Stimulated activated CD4-positive, alpha-beta T cell treated with anti-CD3 and anti-CD28 coated beads, Interleukin-1b, Interleukin-23, amount 100 ng/mL, for 1 hour (primary cell): ENCODE measurements at places on chromosomes 1 and 21.

GRCh38 chr1:202694314-202694713 is 15.9 kb downstream of the SYT2 start:
- no peak for DNase-seq

- DNase-seq, result peak; percentile 21
Measured at GRCh38 chr1:110746644-110747259, 72.0 kb upstream of the KCNA3 start.

DNA sequence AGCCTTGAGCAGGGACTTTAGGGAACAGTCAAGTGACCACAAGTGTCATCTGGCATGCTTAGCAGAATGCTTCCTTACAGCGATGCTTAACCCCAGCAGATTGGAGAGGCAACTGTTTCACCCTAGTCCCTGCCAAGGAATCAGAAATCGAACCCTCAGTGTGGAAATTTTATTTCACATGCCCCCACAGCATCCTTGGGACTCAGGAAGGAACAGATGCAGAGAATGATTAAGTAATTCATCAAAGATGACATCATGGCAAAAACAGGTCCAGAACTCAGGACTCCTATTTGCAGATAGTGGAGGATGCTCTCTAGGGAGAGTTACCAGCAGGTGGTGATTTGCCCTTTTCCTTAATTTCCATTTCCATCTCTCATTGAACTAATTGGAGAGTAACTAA is 333.0 kb upstream of the KAZN start:
- no peak for DNase-seq

- DNase-seq, result no peak
Measured at GRCh38 chr1:49026230-49026811, 249.6 kb upstream of the BEND5 start.

- DNase-seq, result no peak
Measured at GRCh38 chr21:43733529-43734071, 14.7 kb downstream of the PDXK start.

DNA sequence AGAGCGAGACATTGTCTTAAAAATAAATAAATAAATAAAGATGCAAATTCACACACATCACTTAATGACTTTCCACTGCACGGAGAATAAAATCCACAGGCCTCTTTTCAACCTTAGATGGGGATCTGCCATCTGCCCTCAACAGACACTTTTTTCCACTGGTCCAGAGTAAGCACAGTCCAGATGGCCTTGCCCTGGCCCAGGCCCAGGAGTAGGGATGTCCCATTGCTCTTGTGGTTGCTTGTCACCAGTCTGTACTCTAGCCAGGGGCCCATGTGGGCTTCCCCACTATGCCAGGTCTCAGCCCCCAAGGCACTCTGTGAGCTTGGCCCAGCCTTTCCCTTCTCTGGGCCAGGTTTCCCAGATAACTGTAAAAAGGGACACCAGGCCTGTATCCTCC is 17.4 kb downstream of the PLOD1 start:
- DNase-seq, result no peak

DNA sequence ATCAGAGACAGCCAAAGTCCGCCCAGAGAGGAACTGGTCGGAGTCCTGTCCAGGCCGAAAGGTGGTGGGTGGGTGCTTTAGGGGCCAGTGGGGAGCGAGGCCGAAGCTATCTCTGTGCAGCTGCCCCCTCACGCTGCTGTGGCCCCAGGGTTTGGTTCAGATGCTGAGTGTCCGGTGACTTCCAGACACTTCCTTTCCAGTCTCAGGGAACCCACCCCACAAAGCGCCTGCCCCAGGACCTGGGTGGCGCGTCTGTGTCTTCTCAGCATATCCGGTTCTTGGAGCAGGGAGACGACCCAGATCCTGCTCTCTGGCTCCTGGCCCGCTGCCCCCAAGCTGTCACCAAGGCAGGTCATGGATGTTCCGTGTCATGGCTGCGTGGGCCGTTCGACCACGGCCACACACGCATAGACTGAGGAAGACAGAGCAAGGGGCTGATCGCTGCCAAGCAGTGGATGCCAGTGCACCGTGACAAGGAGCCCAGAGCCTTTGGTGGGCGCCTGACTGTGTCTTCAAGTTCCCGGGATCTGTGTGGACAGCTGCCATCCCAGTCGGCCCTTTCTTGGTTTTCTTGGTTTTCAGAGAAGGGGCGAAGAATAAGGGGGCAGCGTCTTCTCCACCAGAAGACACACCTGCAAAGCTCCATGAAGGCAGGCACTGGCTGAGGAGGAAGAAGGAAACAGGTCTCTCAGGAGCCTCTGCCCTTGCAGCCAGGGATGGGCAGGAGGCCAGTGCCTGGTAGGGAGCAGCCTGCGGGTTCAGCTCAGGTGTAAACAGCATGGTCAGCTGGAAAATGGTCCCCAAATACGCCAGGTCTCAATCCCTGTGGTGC is 22.9 kb upstream of the COL18A1 start:
- DNase-seq, result no peak

DNA sequence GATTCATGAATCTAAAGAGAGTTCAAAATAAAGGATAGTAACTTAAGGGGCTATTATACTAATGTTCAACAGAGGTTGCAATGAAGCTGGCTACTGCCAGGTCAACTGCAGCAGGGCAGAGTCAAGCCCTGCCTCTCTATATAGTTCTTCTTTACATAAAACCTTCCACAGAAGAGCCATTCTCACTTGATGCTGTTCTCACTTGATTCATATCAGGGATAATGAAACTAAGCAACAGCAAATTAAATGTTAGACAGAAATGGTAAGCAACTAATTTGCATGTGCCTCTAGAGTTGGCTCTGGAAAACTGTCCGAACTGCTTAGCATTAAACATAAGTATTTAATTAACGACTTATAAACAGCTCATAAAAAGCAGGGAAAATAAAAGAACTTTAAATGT is 17.4 kb downstream of the CCSAP start:
- DNase-seq, result no peak

DNA sequence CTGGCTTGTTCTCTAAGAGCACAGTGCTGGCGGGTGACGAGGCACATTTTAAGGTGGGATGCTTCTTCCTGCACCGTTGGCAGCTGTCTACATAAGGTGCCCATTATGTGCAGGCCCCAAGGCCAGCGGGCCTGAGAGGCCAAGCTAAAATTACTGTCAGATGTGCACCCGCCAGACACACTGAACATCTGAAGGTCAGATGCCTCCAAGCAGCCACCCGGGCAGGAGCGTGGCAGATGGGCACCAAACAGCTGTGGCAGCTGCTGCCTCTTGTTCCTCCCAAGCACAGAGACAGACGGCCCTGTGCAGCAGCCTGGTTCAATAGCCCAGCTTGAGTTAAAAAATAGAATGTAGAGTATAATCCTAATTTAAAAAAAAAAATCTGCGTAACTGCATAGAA is 211.9 kb upstream of the EDN2 start:
- no peak for DNase-seq

GRCh38 chr1:152520561-152521090 is 6.3 kb downstream of the CRCT1 start:
- DNase-seq, result no peak

DNA sequence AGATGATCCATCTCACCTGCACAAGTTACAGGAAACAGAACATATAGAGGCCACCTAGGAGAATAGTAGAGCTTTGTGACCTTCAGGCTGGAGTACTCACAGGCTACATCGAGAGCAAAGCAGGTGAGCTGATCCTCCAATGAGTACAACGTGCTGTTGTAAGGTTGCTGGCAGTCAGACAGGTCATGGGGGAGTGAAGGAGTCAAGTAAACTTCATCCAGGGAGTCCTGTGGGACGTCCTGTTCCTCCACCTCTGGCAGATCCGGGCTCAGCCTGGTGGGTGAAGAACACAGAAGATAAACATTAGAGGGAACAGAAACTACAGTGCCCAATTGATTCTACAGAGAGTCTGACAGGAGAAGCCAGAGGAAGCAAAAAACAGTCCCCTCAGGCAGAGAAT is 62.5 kb downstream of the PRKAB2 start:
- no peak for DNase-seq

- no peak for DNase-seq
Measured at GRCh38 chr1:63103682-63104081, 218.7 kb upstream of the FOXD3 start.

GRCh38 chr21:33025489-33026442 is at the start of gene OLIG2:
Gene OLIG2, plus strand, starts transcription at chr21:33025935. Its CDS starts 928 bp downstream, at chr21:33026863.
- no peak for DNase-seq

- no peak for DNase-seq
Measured at GRCh38 chr21:16047904-16048303, 318.1 kb downstream of the USP25 start.

DNA sequence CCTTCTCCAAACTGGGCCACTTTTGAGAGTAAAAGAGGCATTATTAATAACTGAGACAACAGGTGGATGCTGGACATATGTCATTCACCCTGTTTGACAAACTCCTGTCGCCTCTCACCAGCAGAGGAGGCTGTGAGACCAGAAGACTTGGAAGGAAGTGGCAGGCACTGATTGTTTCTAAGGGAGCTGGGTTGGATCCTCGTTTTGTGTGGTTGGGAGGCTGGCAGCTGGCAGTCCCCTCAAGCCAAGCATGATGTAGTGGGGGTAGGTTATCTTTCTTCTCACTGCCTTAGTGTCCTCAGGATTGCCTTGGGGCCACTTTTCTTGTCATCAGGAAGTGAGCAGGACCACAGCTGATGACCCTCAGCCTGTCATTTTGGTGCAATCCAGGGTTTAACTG is 86.5 kb upstream of the KCNJ15 start:
- no peak for DNase-seq

DNA sequence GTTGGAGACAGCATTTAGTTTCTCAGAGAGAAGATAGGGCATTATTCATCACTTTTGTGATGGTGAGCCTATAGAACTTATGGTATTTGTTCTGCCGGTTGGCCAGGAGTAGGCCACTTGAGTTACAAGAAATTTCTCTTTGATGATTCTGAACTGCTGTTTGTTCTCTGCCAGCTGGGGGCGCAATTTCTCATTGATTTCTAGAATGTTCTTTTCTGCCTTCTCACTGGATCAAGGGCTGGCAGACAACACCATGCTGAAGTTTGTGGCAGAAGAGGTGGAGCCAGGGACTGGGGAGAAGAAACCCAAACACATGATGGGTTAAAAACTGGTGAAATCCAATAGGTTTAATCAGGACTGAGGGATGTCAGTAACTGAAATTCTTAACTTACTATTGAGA is 360.6 kb downstream of the FAM72C start:
- no peak for DNase-seq

DNA sequence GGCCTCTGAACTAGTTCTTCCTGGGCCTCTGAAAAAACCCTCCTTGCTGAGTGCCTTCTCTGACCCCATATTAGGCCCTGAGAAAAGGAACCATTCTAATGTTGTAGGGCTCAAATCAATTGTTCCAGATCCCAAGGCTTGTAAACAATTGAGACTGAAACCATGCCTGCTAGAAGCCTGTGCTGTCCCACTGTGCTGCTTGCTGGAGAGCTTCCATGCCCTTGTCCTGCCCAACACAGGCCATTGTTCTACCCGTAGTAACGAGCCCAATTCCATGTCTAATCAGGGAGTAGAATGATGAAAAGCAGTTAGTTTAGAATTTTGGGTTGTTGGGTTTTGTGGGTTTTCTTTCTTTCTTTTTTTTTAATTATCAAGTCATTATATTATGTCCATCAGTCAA is 47.4 kb downstream of the ZNF281 start:
- no peak for DNase-seq

DNA sequence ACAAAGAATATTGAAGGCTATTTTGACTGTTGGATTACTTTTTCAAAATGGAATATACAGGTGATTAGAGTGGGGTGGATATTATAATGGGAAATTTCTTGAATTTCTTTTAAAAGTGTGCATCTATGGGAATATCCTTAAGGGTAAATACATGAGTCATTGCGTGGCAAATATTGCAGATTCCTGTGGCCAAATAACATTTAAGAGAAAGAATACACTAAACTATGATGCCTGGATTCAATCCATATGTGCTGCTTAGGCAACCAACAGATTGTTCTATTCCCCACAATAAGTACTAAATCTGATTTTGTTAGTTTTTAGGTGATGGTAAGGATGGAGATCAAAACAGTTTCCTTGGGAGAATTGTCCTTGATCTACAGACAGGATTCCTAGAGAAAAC is 119.5 kb downstream of the HMCN1 start:
- no peak for DNase-seq

DNA sequence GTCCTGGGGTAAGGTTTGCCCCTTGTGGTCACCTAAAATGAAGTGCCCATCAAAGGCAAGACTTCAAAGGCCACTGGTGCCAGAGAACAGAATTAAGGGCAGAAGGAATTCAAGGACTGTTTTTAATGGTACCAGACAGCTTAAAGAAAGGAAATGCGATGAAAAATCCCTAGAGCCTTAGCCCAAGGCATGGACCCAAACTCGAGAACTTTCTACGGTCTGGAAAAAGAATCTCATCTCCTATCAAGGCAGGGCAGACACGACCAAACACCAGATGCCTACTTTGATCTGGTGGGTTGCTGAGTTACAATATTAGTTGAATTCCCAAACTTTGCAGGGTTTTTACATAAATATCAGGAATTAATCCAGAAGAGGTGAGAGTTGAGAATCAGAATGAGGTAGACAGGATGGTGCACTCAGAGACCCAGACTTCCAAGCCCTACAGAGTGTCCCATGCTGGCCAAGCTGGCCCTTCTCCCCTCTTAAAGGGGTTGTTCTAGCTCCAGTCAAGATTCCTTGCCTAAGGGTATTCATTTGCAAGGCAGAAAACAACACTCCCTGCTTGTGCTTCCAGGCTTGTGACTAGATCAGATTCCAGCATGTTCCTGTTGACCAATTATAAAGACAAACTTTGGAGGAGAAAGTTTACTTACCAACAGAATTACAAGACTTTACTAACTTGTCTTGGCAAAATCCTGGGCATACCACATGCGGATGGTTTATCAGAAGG is 48.0 kb downstream of the EDN2 start:
- DNase-seq, result no peak

- DNase-seq, result no peak
Measured at GRCh38 chr1:163703794-163704193, 382.0 kb downstream of the NUF2 start.

- DNase-seq, result no peak
Measured at GRCh38 chr1:182533896-182534295, 55.2 kb downstream of the RNASEL start.

- DNase-seq, result no peak
Measured at GRCh38 chr1:157466011-157466410, 86.3 kb downstream of the FCRL5 start.

GRCh38 chr1:183761871-183762270 is 43.0 kb upstream of the RGL1 start:
- DNase-seq, result no peak

DNA sequence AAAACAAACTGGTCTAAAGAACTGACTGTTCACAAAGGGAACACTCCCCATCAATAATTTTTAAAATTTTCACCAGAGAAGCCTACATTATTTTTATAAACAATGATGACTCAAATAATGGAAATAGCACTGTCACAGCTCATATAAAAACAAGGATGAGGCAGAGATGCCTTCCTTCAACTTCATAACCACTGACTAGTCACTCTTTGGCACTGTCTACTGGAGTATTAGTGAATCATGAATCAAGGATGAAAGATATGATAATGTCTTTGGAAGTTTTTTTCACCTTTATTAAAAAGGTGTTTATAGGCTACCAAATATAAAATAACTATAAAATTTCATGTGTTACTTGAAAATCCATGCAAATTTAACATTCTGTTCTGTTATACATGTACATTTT is 316.9 kb downstream of the VAV3 start:
- no peak for DNase-seq

- no peak for DNase-seq
Measured at GRCh38 chr1:156400191-156400935, 31.4 kb downstream of the RHBG start.
